ENCODE measurements at places on chromosomes 6 and 20. TPM values are rescaled to one million over a fixed set of nuclear protein-coding genes. Genes with fewer than 3 reads are reported as not detected.

ACTL10 gene
- total RNA-seq: 1.0 TPM

RIPOR2 gene
- 82.2 TPM for total RNA-seq

MYCT1 gene
- total RNA-seq: not detected

MBOAT1 gene
- total RNA-seq: not detected

GPR63 gene
- 6.6 TPM for total RNA-seq

SLC32A1 gene
- 0.59 TPM for total RNA-seq

Data from glutamatergic neuron (in vitro differentiated cells).